ENCODE measurements at places on chromosomes 5 and 9. TPM values are rescaled to one million over a fixed set of nuclear protein-coding genes. Genes with fewer than 3 reads are reported as not detected.

- no peak for DNase-seq
Measured at GRCh38 chr5:74418709-74419108, 221.8 kb downstream of the ENC1 start.

DNA sequence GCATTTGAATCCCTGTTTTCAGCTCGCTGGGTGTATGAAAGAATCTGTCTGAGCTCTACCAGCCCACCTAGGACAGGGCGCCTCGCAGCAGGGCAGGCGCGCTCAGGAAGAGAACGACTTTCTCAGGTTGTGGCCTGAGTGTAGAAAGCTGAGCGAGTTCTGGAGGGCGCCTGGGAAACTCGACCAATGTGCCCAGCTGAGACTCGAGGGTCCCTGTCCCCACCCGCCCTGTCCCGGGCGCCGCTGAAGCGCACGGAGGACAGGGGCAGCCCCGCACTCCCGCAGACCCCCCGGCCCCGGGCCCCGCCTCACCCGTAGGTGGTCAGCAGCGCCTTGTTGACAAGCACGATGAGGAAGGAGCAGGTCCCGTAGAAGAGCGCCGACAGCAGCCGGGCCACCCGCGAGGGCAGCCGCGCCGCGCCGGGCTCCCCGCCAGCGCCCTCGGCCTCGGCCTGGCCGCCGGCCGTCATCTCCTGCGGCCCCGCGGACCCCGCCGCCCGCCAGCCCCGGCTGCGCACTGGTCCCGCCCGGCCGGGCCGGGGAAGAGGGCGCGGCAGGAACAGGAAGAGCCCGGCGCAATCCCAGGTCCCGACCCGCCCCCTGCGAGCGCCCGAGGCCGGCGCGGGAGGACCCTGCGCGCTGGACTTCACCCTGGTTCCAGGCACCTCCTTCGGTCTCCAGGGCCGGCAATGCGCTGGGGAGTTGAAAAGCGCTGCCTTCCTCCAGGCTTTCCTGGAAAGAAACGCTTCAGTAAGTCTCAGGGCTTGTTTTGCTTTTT is at the start of gene SLC35D2:
TSS of gene SLC35D2 (minus strand) at position 547 of the 778 bp plus-strand sequence. CDS start at position 470, 77 bp downstream.
- DNase-seq: no peak

- no peak for DNase-seq
Measured at GRCh38 chr9:116697887-116698286, 10.8 kb downstream of the TRIM32 start.

- DNase-seq: no peak
Measured at GRCh38 chr5:59423021-59423420, 470.5 kb downstream of the PDE4D start.

- no peak for DNase-seq
Measured at GRCh38 chr5:170225326-170226128, 7.3 kb upstream of the C5orf58 start.

DNA sequence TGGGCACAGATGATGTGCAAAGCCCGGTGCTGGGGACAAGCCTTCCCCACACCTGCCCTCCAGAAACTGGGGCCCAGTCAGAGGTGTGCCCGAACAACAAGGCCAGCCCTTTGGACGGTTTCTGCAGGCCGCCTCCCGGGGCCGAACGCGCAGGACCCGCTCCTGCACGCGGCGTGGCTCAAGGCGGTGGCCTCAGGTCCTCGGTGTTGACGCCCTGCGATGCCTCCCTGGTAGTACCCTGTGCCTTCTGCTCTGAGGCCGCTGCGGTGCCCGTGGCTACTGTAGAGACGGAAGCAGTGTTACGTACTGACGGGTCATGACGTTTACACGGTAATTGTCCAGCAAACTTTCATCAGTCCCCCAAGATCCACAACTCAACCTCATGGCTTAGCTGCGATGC is 33.5 kb upstream of the FANCC start:
- DNase-seq: no peak

- peak; percentile 27 for DNase-seq
Measured at GRCh38 chr5:127757576-127757975, 54.4 kb downstream of the CCDC192 start.

DNA sequence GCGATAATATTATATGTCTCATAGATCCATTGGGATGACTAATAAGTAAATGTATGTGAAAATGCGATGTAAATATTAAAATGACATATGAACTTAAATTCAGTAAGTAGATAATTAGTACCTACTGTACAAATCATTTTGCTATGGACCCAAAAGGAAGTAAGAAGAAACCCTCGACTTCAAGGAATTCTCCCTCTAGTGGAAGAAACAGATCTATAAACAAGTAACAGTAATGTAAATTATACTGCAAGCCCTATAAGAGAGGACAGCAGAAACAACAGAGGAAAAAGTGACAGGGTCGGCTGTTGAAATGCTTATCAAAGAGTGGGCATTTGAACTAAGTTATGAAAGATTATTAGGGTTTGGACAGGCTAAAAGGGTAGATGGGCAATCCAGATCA is 320.3 kb downstream of the DMAC1 start:
- DNase-seq: no peak

- DNase-seq: no peak
Measured at GRCh38 chr5:159061834-159062474, 37.8 kb downstream of the EBF1 start.

- DNase-seq: no peak
Measured at GRCh38 chr5:54725391-54726280, 208.1 kb downstream of the SNX18 start.

DNA sequence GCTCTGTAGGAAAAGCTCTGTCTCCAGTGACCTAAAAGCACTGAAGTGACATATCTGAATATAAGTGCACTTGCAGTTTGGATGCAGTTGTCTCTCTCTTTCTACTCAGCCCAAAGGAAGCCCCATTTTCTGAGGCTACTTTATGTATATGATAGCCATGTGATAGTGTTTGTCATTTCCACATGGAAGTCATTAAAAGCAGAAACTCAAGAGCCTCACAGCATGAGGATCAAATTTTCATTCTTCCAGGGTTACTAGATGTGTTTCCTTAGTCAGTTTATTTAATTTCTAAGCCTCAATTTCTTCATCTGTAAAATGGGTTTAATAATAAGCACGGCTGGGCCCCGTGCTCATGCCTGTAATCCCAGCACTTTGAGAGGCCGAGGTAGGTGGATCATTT is 36.7 kb downstream of the RNF44 start:
- no peak for DNase-seq

- no peak for DNase-seq
Measured at GRCh38 chr5:50574121-50574520, 92.3 kb upstream of the PARP8 start.

- DNase-seq: no peak
Measured at GRCh38 chr5:83496626-83497025, 25.1 kb downstream of the VCAN start.

GRCh38 chr9:33813712-33814641 is 3.0 kb upstream of the UBE2R2 start:
- DNase-seq: peak; percentile 96

DNA sequence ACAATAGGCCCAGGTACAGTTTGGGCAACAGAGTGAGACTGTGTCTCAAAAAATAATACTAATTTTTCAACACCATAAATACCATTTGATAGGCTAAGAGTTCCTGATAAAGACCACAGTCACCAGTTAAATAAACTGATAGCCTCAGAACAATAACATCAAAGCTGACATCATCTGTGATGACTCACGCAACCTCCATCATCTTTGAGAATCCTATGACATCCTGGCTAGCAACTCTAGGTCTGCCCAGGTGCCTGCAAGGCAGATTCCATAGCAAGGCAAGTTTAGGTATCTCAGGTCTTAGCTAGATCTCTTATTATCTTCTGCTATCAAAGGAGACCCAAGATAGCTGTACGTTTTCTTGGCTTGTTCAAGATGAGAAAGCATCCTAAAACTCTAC is 30.5 kb upstream of the UBAP2 start:
- DNase-seq: no peak

Gene SPINK13
- 0.58 TPM for total RNA-seq

Gene INSYN2B
- total RNA-seq: 1.7 TPM

Gene NOXA1
- total RNA-seq: 0.14 TPM

Gene CEL
- total RNA-seq: 0.58 TPM

Gene RHOBTB3
- total RNA-seq: 86.4 TPM

Gene DOCK2
- 18.4 TPM for total RNA-seq

Gene AKNA
- 20.4 TPM for total RNA-seq

Gene PCDHA13
- total RNA-seq: not detected

Measured in epithelial cell of proximal tubule (primary cell).